Urinary bladder (tissue), 4 donors: ENCODE measurements at places on chromosomes 2 and 18. TPM values are rescaled to one million over a fixed set of nuclear protein-coding genes. Genes with fewer than 3 reads are reported as not detected.

Gene DSG4
- 0.26 TPM for total RNA-seq

Gene GPR45
- total RNA-seq, result not detected

Gene AP1S3
- 10.0 TPM for total RNA-seq

Gene ERMN
- not detected for total RNA-seq

Gene ARHGEF4
- total RNA-seq, result 7.0 TPM

Gene MBD1
- 39.9 TPM for total RNA-seq

Gene KCNS3
- 14.9 TPM for total RNA-seq

Gene SGPP2
- total RNA-seq, result 3.5 TPM

Gene ABCB6
- 25.7 TPM for total RNA-seq

Gene MEP1B
- total RNA-seq, result 0.11 TPM

DNA sequence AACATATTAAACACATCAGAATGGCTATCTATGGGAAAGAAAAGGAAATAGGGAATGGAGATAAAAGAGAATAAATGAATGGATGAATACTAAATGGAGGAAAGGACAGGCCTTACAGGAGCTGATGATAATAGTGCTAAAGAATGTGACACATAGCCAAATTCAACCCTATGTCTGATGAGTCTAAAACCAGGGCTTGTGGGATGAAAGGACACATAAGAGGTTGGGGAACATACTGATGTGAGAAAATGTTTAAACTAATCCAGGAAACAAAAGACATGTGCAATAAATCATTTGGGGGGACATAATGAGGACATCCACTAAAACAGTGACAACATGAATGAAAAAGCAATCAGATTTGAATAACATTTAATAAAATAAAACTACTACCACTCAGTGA lies 120.0 kb downstream of the DYM start:
- no peak for DNase-seq

DNA sequence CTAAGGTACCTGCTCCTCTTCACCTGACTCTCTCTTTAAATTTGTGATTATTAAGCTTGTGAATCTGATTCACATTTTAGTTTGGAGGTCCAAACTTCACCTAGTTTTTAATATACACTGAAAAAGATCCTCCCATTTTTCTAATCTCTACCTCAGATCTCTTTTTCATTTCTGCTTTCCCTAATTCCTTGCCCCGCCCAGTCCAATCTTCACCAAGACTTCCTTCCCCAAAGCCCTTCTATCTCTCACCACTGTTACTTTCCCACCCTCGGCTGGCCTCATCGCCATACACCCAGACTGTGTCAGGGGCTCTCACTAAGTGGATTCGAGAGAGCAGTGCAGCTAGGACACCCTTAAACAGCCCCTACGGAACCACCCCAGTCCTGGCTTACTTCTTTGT lies 40.0 kb downstream of the LBH start:
- DNase-seq, result no peak

- no peak for DNase-seq
Measured at GRCh38 chr18:54466248-54467005, 108.7 kb downstream of the C18orf54 start.

DNA sequence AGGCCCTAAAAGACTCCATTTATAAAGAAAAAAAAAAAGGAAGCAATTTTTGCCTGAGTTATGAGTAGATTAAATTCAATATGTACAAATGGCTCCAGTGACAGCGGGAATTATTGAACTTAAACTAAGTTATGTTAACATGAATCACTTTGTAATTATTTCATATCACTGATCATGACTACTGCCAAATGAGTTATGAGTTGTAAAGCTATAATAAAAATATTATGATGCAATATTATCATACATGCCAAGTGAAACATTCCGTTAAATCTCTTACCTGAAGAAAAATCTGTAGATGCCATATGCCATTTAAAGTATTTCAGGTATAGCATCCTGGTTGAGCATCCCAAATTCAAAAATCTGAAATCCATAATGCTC lies 217.5 kb downstream of the DLGAP1 start:
- no peak for DNase-seq

GRCh38 chr2:188523919-188524318 lies 232.2 kb downstream of the GULP1 start:
- DNase-seq, result no peak

GRCh38 chr2:6835467-6835866 lies 30.2 kb downstream of the CMPK2 start:
- DNase-seq, result no peak

DNA sequence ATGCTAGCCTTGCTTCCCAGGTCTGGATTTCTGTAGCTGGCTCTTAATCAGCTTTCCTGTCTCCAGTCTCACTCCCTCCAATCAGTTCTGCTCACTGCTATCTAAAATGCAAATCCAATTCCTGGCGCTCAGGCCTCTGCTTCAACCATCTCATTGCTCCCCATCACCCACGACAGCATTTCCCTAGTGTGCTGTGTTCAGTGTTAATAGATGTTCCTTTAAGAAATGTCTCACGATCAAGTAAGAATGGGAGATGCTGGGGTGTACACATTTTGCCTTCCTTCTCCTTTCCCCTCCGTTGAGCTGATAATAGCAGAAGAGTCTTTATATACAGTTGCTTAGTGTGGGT lies 1.6 kb upstream of the PUM2 start:
- DNase-seq, result no peak

GRCh38 chr2:1623906-1624445 lies 120.3 kb downstream of the PXDN start:
- no peak for DNase-seq

- no peak for DNase-seq
Measured at GRCh38 chr2:130872741-130873125, 36.0 kb downstream of the ARHGEF4 start.

GRCh38 chr2:26396734-26397298 lies 4.9 kb upstream of the DRC1 start:
- DNase-seq, result no peak

- no peak for DNase-seq
Measured at GRCh38 chr2:41180387-41180786, 728.5 kb upstream of the SLC8A1 start.

DNA sequence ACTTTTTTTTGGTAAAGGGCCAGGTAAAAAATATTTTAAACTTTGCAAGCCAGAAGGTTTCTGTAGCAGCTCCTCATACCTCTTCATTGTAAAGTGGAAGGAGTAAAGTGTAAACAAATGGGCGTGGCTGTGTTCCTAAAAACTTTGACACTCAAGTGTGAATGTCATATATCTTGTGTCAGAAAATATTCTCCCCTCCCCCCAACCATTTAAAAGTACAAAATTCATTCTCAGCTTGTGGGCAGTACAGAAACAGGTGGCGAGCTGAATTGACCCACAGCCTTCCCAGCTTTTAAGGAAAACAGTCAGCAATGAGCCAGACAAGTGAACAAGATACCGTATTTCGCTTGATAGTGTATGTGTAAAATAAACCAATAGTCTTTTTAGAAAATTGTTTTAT lies 4.0 kb downstream of the YPEL5 start:
- DNase-seq, result no peak

DNA sequence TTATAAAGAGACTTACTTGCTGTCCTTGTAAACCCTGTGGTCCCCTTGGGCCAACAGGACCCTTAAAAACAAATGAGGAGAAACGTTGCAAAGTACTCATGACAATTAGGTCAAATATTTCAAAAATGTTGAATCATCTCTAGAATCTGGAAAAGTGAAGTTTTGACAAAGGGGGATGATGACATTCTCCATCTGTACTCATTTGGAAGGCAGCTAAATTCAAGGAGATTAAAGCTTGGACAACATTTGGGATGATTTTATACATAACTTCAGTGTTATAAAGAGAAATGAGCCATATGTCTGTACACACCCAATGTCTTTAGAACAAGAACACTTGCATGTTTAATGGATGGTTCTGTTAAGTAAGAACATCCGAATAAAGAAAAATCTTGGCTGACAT lies 92.9 kb downstream of the COL5A2 start:
- DNase-seq, result peak; percentile 39

GRCh38 chr2:168231609-168232241 lies 15.7 kb downstream of the STK39 start:
- DNase-seq, result no peak

DNA sequence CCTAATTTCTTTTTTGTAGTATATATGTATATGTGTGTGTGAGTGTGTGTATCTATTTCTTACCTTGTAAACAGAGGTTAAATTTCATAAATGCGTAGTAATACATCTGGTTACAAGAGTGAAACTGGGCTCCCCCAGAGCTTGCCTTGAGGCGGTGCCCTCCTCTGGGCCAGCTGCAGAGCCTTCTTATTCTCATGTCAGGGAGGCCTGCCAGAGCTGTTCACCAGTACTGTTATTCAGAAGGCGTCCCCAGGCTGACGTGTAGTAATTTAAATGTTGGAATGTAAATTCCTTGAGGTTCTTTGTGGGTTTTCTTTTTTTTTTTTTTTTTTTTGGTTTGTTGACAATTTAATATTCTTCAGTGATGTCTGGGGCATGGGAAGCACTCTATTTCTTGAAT lies 11.2 kb downstream of the COPS8 start:
- DNase-seq, result no peak

DNA sequence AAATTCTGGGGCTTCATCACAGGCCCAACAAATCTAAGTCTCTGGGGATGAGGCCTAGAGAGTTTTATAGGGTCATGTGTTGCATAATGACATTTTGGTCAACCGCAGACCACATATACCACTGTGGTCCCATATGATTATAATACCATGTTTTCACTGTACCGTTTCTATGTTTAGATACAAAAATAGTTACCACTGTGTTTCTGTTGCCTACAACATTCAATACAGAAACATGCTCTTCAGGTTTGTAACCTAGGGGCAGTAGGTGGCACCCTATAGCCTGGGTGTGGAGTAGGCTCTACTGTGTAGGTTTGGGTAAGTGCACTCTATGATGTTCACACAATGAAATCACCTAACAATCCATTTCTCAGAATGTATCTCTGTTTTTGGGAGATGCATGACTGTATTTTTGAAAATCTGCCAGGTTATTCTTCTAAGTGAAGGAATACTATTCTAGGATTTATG lies 485.2 kb downstream of the PTPRM start:
- DNase-seq, result no peak

- DNase-seq, result no peak
Measured at GRCh38 chr2:129092956-129093355, 774.3 kb upstream of the HS6ST1 start.

DNA sequence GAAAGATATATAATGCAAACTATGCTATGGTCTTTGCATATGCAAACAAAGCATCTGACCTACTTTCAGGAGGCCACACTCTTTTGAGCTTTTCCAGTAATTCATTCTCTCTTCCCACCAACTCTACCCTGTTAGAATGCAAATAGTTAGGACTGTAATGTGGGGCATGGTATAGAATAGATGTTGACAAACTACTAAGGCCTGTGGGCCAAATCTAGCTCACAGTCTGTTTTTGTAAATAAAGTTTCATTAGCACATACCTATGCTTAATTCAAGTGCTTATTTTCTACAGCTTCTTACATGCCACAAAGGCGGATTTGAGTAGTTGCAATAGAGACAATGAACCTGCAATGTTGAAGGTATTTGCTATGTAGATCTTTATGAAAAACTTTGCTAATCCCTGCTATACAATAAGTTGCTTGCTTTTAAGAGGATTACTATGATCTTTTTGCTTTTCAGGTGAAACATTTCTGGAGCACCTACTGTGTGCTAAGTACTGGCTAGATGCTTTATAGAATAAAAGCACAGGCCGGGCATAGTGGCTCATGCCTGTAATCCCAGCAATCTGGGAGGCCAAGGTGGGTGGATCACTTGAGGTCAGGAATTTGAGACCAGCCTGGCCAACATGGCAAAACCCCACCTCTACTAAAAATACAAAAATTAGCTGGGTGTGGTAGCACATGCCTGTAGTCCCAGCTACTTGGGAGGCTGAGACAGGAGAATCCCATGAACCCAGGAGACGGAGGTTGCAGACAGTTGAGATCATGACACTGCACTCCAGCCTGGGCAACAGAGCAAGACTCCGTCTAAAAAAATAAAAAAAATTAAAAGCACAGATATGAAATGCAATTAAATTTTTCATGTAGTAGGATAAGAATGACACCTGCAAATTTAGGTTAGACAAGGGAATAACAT lies 267.8 kb downstream of the DPP10 start:
- no peak for DNase-seq

DNA sequence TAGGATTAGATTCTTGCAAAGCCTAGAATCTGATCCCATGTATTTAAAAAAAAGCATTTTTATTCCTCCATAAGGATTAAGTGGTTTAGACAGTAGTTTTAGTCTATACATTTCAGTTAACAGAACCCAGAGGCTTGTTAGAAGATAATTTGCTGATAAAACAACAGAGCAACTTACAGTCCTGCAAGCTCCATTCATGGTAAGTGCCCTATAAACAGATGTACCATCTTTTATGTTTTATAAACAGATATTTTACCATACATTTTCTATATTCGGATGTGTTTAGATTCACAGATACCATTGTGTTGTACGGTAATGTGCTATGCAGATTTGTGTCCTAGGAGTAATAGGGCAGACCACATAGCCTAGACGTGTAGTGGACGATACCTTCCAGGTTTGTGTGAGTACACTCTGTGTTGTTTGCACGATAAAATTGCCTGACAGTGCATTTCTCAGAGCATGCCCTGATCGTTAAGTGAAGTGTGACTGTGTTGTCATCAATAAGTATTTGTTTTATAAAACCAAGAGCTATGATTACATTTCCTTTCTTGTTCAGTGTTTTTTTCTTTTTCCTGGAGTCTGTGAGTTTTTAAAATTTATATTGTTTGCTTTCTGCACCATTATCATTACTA lies 54.2 kb downstream of the CERS6 start:
- DNase-seq, result no peak

DNA sequence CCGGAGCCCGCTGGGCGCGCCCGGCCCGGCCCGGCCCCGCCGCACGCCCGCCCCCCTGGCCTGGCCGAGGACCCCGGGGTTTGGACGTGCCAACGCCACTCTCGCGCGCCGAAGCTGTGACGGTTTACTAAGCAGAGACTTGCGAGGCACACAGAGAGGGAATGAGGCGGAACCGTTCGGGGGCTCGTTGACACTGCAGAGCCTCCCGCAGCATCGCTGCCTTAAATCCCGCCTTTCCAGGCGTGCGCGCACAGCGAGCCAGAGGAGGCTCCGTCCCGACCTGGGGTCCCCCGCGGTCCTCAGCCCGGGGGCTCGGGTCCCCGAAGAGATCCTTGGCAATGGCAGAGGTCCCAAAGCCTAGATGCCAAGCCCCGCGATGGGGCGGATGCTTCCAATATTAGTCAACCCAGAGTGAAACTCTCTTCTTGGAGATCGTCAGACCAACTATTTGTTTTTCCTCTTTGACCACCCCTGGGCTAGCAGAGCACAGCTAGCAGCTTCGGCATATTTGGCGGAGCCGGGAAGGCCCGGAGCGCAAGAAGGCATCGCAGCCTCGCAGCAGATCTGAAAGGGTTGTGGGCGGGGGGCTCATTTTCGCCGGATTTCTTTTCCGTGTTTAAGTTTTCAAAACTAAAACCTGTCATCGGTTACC lies at the start of gene ZNF385B:
Gene ZNF385B (minus strand): TSS at position 197 of the 652 bp plus-strand sequence.
- DNase-seq, result no peak
